ENCODE measurements at places on chromosomes 6 and 20. TPM values are rescaled to one million over a fixed set of nuclear protein-coding genes. Genes with fewer than 3 reads are reported as not detected.

- no peak for DNase-seq
These were observed 1.3 kb downstream of the BPIFA2 start for GRCh38 chr20:33169176-33169794.

DNA sequence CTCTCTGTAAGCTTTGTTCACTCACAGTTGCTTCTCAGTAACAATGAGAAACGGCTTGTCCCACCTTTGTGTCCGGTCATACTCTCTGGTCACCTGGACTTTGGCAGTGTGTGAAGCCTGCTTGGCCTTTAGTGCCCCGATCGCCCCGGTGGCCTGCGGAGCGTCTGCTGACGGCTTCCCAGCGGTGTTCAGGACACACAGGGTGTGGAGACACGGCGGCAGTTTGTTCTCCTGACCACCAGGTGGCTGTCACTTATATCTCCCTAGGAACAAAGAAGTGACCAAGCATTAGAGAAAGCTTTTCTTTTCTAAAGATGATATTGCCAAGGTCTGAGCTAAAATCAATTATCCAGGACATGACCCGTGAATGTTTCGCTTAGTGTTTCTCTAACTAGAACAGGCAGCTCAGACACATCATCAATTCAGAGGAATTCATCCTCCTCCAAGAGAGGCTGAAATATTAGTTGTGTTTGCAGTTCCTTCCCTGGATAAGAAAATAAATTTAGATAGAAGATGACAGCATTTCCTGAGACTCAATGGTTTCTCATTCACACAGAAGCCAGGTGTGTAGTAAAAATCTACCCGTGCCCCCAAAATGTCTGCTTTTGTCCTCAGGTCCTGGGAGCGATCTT is 167.4 kb upstream of the THBS2 start:
- peak; percentile 44 for DNase-seq

DNA sequence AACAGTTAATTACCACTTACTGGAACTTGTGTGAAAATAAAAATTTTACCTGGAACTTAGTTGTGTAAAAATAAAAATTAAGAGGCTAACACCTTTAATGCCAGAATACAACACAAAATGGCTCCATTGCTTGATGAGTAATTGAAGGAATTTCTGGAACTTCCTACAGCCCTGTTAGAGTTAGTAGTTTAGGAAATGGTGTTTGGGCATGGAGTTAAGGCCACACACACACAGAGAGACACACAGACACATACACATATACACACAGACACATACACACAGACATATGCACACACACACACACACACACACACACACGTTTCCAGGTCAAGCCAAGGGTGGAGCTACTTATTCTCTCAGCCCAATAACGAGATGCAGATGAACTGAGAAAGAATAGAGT is 20.6 kb upstream of the CST3 start:
- no peak for DNase-seq

The DLK2 gene
- total RNA-seq = not detected

DNA sequence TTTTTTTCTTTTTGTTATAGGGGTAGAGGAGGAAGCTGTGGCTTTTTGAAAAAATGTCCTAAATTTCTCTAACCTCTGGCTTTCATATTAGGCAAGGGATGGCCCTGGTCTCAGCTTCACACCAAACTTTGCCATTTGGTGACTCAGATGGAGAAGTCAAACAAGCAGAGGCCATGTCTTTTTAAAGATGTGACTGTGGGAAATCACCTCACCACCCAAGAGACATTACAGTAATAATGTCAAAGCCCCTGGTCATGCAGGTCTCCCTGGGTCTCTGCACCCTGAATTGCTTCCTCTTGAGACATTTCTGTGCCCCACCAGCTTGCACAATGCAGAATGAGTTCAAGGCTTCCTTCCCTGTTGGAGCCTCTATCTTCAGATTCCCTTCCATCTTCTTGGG is 39.5 kb upstream of the ADGRF5 start:
- DNase-seq = no peak

DNA sequence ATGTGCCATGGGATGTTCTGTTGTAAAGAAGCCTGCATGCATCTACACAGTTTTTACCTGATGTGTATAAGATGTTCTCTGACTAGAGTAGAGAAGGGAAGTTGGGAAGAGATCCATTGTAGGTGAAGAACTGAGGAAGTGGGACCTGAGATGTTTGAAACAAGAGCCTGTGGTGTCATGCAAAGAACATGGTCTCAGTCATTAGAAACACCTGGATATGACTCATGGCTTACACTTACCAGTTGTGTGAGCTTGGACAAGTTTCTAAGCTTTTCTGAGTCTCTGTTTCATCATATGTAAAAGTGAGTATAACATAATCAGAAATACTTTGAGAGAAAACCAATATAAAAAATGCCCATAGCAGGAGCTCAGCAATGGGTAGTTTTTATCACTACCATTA is 51.9 kb upstream of the SEC63 start:
- DNase-seq = no peak

DNA sequence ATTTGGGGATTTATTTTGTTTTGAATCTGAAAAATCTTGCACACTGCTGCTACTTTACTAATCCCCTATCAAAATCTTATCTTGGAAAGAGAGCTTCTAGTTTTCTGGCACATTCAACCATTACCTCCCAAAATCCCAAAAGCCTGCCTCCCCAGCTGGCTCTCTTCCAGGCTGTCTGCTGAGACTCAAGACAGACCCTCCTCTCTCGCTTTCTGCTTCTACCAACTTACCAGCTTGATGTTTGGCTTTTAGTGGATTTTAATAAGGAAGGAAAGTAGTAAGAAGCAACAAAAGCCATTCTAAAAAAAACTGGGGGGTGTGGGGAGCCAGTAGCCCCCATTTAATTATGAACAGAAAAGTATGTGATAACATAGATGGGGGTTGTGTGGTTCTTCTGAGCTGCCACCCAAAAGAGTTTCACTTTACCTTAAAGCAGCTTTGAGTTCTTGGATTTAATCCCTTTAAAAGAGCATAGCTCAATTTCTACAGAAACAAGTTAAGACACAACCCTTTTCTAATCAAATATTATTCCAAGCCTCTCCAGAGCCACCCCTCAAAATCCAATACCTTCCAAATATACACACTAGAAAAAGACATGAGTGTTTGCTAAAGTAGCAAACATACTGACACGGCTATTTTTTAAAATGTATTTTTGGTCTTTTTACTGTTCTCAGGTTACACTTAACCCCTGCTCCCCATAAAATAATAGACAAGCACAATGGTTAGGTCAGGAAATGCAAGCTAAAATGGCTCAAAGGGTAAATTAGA is 71.7 kb downstream of the ATP9A start:
- peak; percentile 53 for DNase-seq

The HSPA1L gene
- 0.87 TPM for total RNA-seq

The SSTR4 gene
- not detected for total RNA-seq

DNA sequence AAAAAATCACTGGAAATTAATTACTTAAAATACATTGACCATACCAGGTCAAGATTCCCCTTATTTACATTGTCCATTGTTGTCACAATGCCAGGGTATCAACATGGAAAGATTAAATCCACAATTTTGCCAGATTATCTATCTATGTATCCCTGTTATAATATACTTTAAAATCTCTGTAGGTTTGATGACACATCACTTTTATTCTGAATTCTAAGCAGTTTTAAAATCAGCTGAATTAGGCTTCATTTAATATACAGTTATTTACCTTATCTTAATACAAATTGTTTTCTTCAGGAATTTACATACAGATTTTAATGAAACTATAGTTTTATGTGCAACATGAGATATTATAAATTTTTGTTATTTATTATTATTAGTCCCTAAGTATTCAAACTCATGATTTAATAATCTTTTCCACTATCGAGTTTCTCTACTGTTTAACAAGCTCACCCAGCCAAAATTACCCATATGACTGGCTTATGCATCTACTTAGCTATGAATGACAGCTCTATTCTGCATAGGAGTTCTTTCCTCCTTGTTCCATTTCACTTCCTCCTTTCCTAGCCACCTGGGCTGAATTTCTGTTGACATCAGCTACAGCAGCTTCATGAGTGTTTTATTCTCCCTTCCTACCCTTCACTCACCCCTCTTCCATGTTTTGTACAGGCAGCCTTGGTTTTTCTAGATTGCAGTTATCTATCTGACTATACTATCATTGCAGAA is 654.2 kb upstream of the MAP3K7 start:
- DNase-seq = no peak

The RNF8 gene
- 34.4 TPM for total RNA-seq

GRCh38 chr20:55271371-55271770 is 733.9 kb downstream of the CBLN4 start:
- no peak for DNase-seq

DNA sequence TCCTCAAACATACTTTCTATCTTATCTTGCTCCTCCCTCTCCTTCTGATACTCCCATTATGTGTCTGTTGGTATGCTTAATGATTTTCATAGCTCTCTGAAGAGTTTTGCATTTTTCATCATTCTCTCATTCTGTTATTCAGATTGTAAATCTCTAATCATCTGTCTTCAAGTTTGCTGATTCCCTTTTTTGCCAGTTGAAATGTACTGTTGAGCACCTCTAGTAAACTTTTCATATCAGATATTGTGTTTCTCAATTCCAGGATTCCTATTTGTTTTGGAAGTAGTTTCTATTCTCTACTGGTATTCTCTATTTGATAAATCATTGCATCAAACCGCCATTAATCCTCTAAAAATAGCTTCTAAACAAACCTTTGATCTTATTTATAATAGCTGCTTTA is 387.7 kb downstream of the PAX1 start:
- no peak for DNase-seq

- peak; percentile 81 for DNase-seq
These were observed 5.2 kb downstream of the FNDC1 start for GRCh38 chr6:159174263-159174969.

DNA sequence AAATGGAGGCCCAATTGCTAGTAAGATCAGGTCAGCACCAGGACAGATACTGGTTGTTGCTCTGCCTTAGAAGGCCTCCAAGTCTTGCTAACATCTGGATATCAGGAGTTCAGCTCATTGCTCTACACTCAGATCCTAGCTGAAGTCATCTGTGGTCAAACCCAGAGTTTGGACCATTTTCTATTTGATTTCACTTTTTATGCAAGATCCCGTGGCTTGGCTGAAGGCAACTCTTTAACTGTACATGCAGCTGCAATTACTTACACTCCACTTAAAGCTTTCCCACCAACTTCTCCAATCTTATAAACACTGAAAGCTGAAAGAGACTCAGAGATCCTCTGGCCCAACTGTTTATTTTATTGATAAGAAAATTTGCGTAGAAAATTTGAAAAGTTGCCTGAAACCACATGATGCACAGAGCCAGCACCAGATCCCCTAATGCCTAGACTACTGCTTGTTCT is 2.7 kb downstream of the SLC17A2 start:
- DNase-seq = no peak

GRCh38 chr6:142679907-142680700 is 264.9 kb downstream of the HIVEP2 start:
- DNase-seq = no peak

The TFAP2D gene
- total RNA-seq = not detected

- peak; percentile 58 for DNase-seq
These were observed at the start of gene SASH1 for GRCh38 chr6:148342350-148343046. Gene SASH1, plus strand, starts transcription at chr6:148342838. Its CDS starts 230 bp downstream, at chr6:148343068.

DNA sequence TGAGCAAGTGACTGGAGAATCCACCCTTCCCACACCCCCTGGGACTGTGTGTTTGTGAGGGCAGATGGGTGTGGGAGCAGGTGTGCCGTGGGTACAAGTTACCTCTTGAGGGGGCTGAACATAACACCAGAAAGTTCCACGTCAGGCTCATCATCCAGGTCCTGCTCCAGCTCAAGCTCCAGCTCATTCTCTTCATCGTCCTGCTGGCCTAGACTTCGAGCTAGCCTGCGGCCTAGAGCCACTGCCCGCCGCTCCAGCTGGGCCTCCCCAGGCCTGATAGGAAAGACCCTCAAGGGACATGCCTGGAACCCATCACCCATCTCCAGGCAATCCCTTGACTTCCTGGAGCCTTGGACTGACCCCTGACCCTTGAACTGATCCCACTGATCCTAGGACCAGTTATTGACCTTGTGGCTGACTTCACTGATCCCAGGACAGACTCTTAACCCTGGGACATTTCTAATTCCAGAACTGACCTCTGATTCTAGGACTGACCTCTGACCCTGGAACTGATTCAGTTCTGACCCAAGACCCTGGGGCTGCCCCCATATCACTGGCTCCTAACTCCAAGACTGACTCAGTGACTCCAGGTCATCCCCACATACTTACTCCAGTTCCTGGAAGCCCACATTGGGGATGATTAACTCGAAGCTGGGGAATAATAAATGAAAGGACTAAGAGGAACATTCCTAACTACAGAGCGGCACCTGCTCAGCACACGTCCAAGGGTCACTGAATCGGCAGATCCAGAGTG is 11.8 kb upstream of the SPAG4 start:
- DNase-seq = no peak

GRCh38 chr20:1827974-1828785 is 67.0 kb upstream of the SIRPA start:
- no peak for DNase-seq

GRCh38 chr6:15340775-15341174 is 94.9 kb downstream of the JARID2 start:
- no peak for DNase-seq

The RSPO4 gene
- not detected for total RNA-seq

GRCh38 chr20:48635791-48636267 is 192.0 kb downstream of the PREX1 start:
- DNase-seq = peak; percentile 56

- DNase-seq = no peak
These were observed 842.2 kb downstream of the EPHA7 start for GRCh38 chr6:92577077-92577719.

DNA sequence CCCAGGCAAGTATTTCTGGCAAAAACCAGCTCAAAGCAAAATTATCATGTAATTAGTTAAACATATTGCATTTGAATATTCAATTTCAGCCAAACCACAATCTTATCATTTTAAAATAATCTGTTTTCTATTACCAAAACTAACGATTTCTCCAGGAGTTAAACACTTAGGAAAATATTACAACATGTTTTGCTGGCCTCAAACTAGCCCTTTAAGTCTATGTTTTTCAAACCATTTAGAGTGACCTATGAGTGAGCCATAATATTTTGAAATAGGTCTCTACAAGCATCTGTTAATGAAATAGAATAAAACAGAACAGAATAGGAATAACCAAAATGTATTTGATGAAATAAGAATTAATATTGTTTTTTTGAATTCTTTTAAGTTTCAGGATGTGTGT is 370.9 kb downstream of the COL12A1 start:
- no peak for DNase-seq

GRCh38 chr6:2061880-2062279 is 183.5 kb downstream of the GMDS start:
- no peak for DNase-seq

- no peak for DNase-seq
These were observed 33.0 kb downstream of the MRAP2 start for GRCh38 chr6:84066536-84066935.

- peak; percentile 10 for DNase-seq
These were observed 578.2 kb downstream of the MEI4 start for GRCh38 chr6:78231002-78231401.

DNA sequence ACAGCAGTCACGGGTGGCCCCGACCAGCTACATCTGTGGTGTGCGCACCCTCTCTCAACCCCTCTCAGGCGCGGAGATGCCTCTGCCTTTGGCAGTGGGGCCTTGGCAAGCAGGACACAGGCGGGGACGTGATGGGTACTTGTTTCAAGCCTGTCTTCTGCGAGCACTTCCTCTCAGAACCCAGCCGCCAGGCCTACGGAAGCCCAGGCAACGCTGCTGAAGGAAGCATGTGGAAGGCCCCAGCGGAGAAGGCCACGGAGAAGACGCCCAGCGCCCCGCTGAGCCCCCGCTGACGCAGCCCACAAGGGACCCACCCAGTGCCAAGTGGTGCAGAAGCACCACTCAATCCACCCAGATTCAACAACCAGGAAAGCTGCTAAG is 13.0 kb downstream of the SERPINB6 start:
- no peak for DNase-seq
